ENCODE measurements at places on chromosomes 6 and 20.
A peak's percentile ranks its signal among the peaks of the same experiment; 100 is the strongest.

DNA sequence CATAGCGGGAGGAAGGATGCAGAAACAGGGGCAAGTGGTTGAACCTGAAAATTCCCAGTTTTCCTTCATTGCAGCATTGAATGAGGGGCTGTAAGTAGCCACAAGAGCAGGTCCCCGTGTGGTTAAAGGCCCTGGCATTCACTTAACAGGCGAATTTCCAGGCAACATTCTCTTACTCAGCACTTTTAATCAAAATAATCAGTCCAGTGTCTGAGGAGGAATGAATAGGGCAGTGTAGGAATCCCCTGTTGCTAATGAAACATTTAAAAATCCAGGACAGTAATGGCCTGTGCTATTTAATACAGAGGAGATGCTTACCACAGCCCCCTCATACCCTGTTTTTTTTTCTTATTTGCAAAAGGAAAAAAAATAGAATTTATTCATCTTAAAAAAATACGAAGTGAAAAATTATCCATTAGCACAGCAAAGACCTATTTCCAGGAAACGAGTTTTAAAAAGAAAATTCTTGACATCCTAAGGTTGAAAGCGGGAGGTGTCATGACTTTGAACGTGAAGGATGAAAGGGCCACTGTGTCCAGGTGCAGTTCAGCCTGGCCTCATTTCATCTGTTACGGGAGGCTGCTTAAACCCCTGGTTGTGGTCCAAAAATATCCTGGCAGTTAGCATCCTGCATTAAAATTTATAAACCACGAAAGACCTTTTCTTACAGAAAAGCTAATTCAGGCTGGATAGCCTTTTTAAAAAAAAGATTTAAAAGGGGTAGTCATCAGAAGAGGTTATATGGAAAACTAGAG is 20.2 kb downstream of the MYLK4 start:
- no peak for DNase-seq

DNA sequence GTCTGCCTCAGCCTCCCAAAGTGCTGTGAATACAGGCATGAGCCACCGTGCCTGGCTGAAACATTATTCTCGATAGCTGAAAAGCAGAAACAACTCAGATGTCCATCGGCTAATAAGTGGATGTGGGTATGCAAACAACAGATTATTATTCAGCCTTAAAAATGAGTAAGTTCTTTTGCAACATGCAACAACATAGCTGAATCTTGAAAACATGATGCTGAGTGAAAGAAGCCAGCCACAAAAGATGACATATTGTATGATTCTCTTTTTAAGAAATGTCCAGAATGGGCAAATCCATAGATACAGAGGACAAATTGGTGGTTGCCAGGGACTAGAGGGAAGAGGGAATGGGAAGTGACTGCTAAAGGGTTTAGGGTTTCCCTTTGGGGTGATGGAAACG is 61.7 kb downstream of the RIOK1 start:
- no peak for DNase-seq

- no peak for DNase-seq
Measured at GRCh38 chr20:63789836-63790571, 41.1 kb downstream of the ZBTB46 start.

DNA sequence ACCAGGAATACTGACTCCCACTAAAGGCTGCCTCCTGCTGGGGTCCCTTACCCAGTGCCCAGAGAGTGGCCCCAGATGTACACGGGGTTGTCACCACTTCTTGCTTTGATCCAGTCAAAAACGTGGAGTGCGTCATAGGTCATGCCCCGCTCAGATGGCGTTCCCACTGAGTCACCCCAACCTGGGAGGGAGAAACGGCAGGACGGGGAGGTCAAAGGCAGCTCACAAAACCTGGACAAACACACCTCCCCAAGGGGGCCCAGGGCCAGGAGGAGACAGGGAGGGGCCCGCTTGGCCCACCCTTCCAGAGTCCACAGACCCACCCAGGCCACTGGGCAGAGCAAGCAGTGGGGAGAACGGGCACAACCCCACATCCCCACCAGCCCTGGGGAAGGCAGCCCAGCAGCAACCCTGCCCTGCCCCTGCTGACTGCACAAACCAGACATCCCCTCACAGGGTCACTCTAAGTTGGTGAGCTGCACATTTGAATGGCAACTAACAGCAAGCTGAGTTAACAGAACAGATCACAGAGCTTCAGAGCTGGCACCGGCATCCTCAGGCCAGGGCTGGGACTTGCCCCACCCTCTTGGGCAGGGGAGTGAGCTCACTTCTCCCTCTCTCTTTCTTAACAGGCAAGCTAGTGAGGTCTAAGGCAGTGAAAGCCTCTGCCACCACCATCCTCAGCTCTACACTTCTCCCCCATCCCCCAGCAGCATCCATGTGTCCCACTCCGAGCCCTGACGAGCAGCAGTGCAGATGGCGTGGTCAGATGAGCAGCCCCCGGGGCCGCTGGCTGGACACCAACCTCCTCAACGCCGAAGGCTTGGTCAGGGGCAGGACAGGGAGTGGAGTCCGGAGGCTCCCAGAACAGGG is 61.7 kb downstream of the PYGB start:
- DNase-seq = no peak

- no peak for DNase-seq
Measured at GRCh38 chr6:42748203-42748898, 2.4 kb upstream of the TBCC start.

- DNase-seq = no peak
Measured at GRCh38 chr6:81759782-81760181, 7.3 kb upstream of the TENT5A start.

DNA sequence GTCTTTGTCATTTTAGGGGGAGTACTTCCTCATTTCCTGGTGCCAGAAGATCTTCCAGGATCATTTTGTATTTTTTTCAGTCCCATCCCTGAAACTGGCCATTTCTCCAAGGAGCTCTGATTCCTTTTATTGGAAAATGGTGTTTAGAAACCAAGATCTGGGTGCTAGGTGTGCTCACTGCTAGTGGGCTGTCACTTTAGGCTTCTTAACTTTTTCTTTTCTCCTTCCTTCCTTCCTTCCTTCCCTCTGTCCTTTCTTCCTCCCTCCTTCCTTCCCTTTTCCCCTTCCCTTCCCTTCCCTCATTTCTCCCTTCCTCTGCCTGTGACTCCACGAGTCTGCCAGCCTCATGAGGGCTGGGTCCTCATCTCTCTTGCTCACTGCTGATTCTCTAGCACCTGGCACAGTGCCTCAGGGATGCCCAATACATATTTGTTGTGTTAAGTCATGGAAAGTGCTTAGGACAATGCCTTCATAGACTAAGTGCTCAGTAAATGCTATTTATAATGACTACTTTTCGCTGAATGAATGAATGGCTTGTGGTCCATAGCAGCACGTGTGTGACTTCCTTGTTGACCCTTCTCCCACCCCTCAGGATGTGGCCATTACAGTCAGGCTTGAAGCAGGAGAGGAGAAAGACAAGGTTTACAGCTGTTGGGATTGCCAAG is 36.9 kb downstream of the APCDD1L start:
- no peak for DNase-seq

- no peak for DNase-seq
Measured at GRCh38 chr20:53503517-53503919, 90.1 kb downstream of the ZNF217 start.

- DNase-seq = no peak
Measured at GRCh38 chr6:98779618-98780017, 54.8 kb upstream of the POU3F2 start.

DNA sequence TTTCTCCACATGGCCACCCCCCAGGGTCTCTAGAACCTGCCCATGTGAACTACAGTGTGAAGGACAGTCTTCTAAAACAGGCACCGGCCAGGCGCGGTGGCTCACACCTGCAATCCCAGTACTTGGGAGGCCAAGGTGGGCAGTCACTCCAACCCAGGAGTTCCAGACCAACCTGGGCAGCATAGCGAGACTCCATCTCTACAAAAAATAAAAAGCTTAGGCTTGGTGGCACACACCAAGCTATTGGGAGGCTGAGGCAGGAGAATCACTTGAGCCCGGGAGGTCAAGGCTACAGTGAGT is 13.7 kb downstream of the ACSS1 start:
- no peak for DNase-seq

DNA sequence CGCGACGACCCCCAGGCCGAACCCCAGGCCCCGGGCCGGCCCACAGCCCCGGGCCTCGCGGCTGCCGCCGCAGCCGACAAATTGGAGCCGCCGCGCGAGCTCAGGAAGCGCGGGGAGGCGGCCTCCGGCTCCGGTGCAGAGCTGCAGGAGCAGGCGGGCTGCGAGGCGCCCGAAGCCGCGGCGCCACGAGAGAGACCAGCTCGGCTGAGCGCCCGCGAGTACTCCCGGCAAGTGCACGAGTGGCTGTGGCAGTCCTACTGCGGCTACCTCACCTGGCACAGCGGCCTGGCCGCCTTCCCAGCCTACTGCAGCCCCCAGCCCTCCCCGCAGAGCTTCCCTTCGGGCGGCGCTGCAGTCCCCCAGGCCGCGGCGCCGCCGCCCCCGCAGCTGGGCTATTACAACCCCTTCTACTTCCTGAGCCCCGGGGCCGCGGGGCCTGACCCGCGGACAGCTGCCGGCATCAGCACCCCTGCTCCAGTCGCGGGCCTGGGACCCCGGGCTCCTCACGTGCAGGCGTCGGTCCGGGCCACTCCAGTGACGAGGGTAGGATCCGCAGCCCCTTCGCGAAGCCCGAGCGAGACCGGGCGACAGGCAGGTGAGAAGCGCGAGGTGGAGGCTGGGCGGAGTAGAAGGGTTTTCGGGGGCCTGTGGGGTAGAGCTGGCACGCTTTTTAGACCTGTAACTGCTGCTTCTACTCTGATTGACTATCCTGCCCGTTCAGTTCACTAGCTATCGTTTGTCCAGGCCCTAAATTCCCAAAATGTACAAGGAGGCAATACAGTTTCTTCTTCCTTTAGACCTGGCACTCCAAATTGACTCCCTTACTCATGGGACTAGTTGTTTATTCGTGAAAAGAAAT is 654 bp downstream of the FAM8A1 start:
- DNase-seq = peak; percentile 55

DNA sequence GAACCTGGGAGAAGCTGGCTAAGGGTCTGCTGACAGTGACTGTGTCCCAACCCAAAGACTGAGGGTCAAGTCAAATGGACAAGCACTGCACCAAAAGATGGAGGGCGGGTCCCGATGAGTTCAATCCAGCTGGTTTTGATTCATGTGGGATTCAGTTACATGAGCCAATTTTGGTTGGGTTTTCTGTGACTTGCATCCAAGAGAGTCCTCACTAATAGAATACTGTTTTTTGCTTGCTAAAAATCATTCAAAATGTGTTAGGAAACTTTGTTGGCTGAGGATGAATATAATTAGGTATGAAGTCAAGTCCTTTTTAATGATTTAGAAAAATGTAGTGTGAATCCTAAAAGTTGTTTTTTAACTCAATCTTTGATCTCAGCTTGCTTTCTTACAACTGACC is 323.8 kb upstream of the NOX3 start:
- no peak for DNase-seq

GRCh38 chr6:111606620-111607115 is 990 bp upstream of the TRAF3IP2 start:
- DNase-seq = no peak

DNA sequence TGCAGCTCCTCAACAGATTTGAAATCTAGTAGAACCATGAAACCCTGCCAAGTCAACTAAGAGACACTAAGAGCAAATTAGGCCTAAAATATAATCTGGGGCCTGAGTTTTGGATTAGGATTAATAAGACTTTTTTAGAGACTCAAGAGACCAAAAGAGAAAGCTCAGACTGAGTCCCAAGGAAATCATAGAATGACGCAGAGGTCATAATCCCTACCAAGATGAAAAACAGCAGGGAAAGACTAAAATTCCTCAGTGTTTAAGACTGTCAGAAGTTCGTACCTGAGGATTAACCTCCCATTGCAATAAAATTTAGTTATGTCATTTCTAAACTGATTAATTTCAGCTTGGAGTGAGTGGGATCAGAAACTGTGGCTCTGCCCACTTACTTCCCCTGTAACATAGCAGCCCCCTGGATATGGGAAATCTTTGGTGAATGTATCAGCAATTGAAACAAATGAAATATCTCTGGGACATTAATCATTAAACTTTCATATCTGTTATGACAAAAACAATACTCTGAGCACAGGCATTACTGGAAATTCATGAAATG is 200.3 kb downstream of the EDN1 start:
- no peak for DNase-seq

GRCh38 chr6:113591896-113592827 is 265.0 kb upstream of the MARCKS start:
- DNase-seq = no peak

GRCh38 chr20:46539113-46539512 is 11.3 kb downstream of the OCSTAMP start:
- DNase-seq = no peak

- DNase-seq = no peak
Measured at GRCh38 chr6:13535306-13535705, 39.1 kb upstream of the SIRT5 start.

DNA sequence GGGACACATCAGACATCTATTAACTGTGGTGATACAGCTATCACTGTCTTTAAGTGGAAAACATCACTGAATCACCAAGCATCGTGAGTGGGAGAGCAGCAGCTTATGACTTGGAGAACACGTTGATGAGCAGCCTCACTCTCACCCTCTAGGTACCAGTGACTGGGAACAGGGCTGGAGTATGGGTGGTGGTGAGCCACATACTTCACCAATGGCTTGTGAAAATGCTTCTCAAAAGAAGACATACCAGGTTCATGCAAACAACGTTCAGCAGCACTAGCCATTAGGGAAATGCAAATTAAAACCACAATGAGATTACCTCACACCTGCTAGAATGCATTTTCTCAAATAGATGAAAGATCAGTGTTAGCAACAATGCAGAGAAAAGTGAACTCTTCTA is 25.3 kb downstream of the SNX5 start:
- no peak for DNase-seq

GRCh38 chr20:23605867-23606651 is at the start of gene CST9:
Gene CST9 (minus strand): TSS chr20:23605917. CDS start chr20:23605864, 53 bp downstream.
- DNase-seq = no peak

DNA sequence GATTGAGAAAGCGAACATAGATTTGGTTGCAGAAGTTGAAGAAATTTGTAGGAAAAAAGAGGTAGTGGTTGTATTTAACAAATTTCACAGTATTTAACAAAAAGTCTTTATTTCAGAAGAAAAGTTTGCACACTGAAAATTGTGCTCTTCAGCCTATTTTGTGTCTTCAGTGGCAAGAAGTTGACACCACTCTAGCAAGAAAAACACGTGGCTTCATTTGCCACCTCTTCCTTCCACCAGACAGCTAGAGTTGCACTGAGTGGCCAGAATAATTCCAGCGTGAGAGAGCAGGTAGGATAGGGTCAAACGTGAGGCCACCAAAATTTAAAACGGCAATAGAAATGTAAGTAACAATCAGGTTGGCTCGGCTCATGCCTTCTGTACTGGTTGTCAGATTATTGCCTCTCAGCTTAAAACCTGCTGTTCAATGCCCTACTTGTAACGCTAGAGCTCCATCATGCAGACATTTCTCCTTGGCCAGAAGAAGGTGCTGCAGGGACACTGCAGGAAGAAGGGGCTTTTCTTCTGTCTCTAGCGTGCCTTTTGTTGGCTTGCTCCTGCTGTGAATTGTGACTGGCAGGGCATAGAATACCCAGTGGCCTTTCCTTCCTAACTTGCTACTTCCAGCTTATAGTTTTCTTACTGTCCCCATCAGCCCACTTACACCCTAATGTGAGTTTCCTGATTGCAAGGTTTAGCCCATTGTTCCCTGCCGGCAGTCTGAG is 12.1 kb downstream of the TRAPPC3L start:
- no peak for DNase-seq
